ENCODE measurements at places on chromosomes 3 and 15.

DNA sequence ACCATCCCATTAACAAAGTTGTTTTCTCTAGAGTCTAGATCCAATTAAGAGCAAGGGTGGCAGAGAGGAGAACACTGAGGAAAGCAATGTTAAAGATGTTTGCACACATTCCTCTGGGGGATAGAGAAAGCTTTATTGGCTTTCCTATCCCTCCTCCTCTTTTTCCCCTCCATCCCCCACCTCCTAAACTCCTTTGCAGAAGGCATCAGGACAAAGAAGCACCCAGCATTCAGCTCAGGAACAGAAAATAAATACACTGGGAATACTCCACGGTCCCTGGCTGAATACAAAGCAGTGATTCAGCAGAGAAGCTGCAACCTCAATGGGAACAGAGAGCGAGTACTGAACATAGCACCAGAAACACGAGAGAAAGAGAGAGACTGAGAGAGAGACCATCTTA, 21.9 kb downstream of the LSAMP start:
- DNase-seq = no peak

GRCh38 chr15:58491499-58492202, 59.9 kb downstream of the LIPC start:
- DNase-seq = peak; percentile 62

GRCh38 chr15:41967506-41968206, 4.7 kb downstream of the EHD4 start:
- DNase-seq = peak; percentile 82

DNA sequence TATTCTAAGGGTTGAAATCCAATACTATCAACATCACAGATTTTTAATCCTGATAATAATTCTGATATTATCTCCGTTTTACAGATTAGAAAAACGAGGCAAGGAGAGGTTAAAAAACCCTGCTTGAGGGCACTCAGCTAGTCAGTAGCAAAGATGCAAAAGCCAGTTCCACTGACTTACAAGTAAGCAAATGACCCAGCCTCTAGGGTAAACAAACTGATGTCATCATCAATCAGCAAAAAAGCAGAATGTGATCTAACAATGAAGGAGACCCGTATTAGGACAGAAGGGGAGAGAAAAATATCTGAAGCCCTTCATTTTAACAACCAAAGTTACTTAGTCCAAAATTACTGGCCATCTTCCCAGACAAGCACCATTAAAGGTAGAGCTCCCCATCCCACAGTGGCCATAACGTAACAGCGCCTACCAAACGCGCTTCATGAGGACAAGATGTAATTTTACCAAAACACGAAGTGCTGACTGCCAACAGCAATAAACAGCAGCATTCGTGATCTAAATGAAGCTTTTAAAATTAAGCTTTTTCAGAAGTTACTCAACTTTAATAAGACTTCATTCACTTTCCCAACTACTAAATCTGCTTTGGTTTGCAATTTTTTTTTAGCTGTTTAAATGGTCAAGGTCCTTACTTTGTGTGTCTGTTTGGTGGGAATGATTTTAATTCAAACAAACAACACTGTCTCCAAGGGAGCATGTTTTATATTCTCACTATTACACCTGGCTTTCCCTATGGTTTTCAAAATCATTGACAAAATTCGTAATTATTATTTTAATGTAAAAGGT, 176.6 kb downstream of the OSBPL10 start:
- DNase-seq = no peak

- DNase-seq = peak; percentile 45
Measured at GRCh38 chr15:39624806-39625205, 43.9 kb downstream of the THBS1 start.

- no peak for DNase-seq
Measured at GRCh38 chr3:140176526-140176925, 241.5 kb downstream of the CLSTN2 start.

DNA sequence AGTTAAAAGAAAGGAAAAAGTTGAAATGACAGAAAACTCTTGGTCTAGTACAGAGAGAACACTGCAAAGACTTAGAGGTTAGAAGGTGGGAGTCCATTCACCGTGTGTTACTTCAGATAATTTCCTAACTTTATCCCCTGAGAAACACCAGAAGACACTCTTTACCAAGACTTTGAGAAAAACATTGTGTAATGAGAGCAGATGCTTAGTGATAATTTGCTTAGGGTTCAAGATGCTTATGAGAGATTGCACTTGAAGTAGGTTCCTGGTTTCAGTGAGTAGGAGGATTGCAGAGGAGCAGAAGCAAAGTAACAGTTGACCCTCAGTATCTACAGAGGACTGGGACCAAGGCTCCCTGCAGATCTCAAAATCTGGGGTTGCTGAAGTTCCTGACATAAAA, 594.1 kb downstream of the NR2F2 start:
- DNase-seq = no peak

DNA sequence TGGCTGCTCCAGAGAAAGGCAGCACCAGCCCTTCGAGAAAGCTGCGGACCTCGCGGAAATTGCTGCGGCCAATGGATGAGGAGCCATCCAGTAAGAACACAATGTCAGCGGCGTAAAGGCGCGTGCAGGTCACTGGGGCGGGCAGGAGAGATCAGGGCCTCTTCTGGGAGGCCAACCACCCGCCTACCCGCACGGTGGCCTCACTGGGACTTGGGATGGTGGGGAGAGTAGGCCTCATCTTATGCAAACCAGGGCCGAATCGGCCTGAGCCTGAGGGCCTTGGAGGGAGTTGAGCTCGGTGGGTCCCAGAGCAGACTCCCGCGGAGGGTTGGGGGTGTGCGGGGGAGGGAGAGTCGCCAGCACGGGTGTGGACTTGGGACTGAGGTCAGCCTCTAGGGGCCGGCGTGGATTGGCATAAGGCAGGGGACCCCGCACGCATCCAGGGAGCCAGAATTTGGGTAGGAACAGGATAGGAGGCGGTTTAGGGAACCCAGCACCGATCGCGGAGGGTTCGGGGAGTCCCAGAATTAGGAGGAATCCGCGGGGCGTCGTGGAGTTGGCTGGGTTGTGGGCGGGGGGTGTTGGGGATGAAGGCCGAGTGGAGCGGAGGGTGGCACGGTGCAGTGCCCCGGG, 596 bp downstream of the COL7A1 start:
- no peak for DNase-seq

GRCh38 chr3:150871192-150871591, 34.0 kb downstream of the MINDY4B start:
- DNase-seq = no peak

GRCh38 chr3:53624061-53624857, 129.8 kb downstream of the CACNA1D start:
- DNase-seq = no peak

GRCh38 chr3:155572085-155572484, 172.8 kb downstream of the PLCH1 start:
- DNase-seq = no peak

- no peak for DNase-seq
Measured at GRCh38 chr3:33419948-33420347, 20.3 kb downstream of the UBP1 start.

DNA sequence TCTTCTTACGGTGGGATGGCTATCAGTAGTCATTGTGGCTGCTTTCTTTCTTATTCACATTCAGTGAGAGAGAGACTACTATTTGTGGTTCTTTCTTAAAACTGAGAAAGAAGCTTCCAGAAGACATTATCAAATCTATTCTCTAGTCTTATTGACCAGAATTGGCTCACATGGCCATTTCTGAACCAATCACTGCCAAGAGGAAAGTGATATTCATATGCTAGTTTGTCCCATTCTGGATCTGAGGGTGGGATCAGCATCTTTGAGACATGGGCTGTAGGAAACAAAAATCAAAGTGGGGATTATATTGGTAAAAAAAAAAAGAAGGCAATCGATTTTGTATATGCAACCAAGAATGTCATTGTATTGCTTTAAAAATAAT, 106.4 kb upstream of the RASGRP1 start:
- no peak for DNase-seq

DNA sequence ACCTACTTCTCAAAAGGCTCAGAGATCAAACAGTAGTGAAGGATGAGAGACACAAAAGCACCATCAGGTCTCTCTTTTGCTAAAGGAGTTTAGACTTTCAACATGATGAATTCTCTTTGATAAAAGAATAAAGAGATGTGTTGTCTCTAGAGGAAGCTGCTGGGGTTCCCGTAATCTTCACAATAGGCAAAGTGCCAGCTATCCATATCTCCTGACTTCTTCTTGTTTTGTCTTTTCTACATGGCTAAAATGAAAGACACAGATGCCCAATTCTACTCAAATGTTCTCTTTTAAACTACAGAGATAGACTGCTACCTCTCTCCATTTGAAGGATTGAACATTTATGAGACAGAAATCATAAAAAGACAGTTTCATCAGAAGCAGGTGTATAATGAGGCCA, 38.4 kb upstream of the TUSC7 start:
- DNase-seq = no peak

GRCh38 chr3:22284559-22284958, 533.5 kb upstream of the ZNF385D start:
- no peak for DNase-seq

DNA sequence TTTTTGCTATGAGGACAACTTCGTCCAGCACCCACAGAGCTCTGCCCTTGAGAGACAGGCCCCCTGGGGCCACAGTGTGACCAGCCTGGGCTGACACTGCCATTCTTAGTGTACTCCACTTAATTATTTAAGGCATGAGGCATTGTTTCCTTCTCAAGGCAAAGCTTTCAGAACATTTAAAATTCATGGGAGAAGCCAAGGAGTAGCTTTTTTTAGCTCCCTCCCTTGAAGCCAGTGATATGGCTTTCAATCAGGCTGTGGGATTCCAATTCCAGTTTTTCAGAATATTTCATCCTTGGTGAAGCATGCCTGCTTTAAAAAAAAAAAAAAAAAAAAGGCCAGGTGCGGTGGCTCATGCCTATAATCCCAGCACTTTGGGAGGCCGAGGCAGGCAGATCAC, 21.3 kb downstream of the HOMER2 start:
- DNase-seq = no peak

DNA sequence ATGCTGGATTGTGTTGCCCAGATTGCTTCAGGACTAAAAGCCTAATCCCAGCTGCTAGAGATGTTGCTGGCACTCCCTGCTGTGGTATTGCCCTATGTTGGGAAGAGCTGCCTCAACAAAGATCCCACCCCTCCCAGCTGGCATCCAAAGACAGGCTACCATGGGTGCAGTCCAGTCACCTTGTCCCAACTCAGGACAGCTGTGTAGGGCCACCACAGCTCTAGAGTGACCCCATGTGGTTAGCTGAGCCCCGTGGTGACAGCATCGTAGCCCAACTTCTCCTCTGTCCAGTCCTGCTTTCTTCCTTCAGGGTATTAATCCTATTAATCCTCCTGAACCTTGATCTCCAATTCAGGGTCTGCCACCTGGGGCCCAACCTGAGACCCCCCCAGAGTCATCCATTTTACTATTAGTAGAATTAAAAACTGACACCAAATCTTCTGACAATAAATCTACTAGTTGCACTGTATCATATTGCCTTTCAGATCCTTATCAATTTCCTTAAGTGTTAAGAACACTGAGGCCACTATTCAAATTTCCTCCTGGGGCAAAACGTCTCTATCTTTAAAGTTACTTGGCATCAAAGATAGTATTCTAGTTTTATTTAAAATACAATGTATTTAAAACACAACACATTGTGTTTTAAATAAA, 83.5 kb downstream of the AQP9 start:
- DNase-seq = no peak

DNA sequence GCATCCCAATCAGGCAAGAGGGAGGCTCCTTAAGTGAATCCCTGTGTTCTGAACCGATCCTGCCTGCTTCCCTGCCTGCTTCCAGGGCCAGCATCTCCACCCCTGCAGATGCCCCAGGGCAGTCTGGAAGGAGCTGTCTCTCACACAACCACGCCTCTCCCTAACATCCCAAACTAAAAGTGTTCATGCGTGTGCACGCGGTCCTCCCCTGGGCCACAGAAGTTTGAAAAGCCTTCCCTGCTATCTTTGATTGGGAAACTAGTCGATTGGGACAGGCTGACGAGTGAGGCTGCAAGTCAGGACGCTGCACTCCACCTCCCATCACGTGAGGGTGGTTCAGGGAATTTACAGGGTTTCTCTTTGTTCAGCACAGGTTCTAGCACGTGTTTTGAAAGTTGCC, 340.9 kb upstream of the ICE2 start:
- DNase-seq = peak; percentile 59

DNA sequence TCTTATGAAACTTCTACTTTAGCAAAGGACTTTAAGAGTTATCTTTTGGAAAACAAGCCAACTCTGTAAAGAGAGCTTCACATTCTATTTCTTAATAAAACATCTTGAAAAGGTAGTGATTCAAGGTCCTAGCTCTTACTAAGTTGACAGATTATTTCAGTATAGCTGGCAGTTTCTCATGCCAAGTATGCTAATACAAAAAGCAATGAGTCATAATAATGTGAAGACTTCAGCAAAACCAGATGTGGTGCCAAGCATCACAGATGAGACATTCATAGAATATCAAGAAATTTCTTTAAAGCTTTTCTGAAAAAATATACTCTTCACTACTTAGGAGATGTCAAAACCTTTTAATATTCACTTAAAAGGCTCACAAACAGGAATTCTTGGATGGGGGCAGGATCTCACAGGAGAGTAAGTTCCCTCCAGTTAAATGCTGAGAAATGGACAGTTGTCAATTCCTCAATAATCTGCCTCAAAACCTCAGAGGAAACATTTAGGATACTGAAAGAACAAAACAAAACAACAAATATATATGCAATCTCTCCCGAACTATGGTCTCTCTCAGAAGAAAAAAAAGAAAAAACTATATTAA, 45.6 kb downstream of the DCBLD2 start:
- DNase-seq = no peak

GRCh38 chr3:3221528-3221927, 42.0 kb upstream of the CRBN start:
- DNase-seq = no peak

DNA sequence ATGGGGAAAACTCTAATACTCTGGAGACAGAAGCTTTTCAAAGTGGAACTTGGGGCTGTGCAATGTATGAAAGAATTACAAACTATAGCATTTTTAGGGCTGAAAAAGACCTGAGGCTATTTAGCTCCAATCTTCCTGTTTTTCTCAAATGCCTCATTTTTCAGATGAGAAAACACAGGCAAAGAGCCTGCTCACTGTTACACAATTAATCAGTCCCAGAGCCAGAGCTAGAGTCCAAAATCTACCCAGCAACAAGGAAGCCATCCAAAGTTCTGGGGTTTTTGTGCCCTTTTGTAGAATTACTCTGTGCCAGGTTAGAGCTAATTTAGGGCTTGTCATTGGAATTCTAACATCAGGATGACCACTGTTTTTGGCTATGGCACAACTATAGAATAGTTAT, 45.5 kb downstream of the GPR149 start:
- DNase-seq = no peak
